Pulmonary artery endothelial cell (primary cell): ENCODE measurements at places on chromosomes 5 and 9. TPM values are rescaled to one million over a fixed set of nuclear protein-coding genes. Genes with fewer than 3 reads are reported as not detected.

MARCOL gene
- total RNA-seq: not detected in 2 replicates

PCDHB15 gene
- total RNA-seq: 0.26 and 0.95 TPM in 2 replicates

GALT gene
- total RNA-seq: 26.7 and 29.1 TPM in 2 replicates

IFNB1 gene
- total RNA-seq: not detected in 2 replicates

SH3GL2 gene
- 0.14 and 0.79 TPM in 2 replicates for total RNA-seq

GRM6 gene
- total RNA-seq: not detected in 2 replicates

PCDHB3 gene
- 0.20 and 0.35 TPM in 2 replicates for total RNA-seq

OCLN gene
- 14.0 and 36.5 TPM in 2 replicates for total RNA-seq

SEMA5A gene
- total RNA-seq: 0.04 and 0.40 TPM in 2 replicates

RNF180 gene
- total RNA-seq: 5.0 and 6.8 TPM in 2 replicates

OBP2B gene
- total RNA-seq: not detected in 2 replicates

SEMA6A gene
- total RNA-seq: 0.35 and 0.92 TPM in 2 replicates

MCC gene
- total RNA-seq: 44.7 and 79.4 TPM in 2 replicates

ECSCR gene
- 448 and 513 TPM in 2 replicates for total RNA-seq

CDC20B gene
- total RNA-seq: 0.07 and 0.14 TPM in 2 replicates
